ENCODE measurements at places on chromosomes 12 and 14.
A peak's percentile ranks its signal among the peaks of the same experiment; 100 is the strongest.

DNA sequence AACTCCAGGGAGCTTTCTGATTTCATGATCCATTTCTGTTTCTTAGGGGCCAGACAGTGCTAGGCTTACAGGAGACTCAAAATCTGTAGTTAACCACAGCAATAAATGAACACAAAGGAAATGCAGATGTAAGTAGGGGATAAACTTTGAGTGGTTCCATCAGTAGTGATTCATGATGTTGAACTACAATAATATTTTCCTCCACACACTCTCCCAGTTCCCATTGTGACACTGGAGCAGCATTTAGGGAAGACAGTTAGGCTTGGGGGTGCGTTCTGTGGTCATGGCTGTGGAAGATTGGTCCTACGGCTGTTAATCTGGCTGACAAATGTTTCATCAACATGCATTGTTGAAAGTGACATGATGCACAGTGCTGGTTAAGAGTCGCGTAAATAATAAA lies 66.9 kb downstream of the HMGA2 start:
- DNase-seq, result no peak

- DNase-seq, result peak; percentile 60
These were observed 22.7 kb upstream of the MGST1 start for GRCh38 chr12:16324772-16325171.

DNA sequence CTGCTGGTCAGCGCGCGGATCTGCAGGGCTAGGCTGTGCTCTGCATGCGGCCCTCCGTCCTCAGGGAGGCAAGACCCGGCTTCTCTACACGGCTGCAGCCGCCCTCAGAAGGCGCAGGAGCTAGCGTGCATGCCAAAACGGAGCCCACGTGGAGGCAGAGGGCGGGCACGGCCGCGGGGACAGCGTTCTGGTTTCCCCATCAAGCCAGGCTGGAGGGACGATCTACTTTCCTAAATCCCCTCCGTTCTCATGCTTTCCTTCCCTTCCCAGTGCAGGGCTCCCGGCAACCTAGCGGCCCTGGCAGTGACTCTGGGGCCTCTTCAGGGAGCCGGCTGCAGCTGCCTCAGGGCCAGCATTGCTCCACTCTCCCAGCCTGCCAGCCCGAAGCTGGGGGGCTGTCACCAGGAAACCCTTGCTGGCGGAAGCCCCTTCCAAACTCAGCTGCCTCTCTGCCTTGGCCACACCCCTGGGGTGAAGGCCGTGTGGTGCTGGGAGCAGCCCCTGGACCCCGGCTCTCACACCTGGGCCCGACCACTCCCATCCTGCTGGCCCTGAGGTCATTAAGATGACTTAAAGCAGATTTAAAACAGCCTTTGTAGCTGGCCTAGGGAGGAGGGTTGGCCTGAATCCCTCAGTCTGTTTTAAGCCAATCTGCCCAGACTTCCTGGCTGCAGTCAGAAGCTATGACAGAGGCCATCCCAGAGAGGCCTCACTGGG lies 9.2 kb upstream of the GOLGA3 start:
- no peak for DNase-seq

DNA sequence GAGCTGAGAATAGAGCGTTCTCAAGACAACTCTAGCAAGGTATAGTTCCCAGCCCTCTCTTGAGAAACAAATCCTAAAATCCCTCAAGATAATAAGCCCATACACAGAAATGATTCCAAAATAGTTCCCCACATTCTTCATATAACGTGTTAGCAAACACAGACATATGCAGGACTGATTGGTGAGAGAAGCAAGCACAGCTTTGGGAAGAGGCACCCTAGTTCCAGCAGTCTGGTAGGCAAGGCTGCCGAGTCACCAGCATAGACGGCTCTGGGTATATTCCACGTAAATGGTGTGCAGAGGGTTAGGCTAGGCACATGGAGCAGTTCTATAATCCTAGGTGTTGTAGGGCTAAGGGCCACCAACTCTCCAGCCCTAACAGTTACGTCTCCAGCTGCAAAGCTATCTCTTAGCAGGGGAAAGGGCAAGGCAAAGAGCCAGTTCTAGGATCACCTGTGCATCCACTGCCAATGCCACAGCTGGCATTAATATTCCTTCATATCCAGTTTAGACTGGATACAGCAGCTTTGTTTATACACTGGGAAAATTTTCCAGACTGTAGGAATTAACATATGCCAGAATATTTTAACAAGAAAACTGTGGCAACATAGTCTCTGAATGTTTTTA lies 52.9 kb downstream of the SH2B3 start:
- no peak for DNase-seq

- no peak for DNase-seq
These were observed 99.2 kb downstream of the PRICKLE1 start for GRCh38 chr12:42490261-42490842.

DNA sequence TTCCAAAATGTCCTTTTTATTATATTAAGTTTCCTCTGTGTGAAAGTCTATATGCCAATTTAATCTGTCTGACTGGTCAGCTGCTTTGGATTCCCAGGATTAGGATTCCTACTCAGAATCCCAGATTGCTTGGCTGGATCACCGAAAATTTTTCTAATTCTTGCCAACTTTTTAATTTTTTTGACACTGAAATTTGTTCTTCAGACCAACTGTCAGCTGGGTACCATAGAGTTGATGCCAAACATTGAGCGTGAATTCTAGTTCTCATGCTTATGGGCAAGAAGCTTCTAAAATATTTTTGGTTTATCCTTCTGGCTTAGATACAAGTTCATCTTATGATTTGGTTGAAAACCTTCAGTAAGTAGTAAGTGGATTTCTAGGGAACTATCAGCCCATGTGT lies 1611.4 kb upstream of the FLRT2 start:
- no peak for DNase-seq

GRCh38 chr12:98401427-98401826 lies 114.0 kb upstream of the TMPO start:
- DNase-seq, result peak; percentile 37

GRCh38 chr14:67265131-67265530 lies 23.9 kb downstream of the PALS1 start:
- DNase-seq, result no peak

DNA sequence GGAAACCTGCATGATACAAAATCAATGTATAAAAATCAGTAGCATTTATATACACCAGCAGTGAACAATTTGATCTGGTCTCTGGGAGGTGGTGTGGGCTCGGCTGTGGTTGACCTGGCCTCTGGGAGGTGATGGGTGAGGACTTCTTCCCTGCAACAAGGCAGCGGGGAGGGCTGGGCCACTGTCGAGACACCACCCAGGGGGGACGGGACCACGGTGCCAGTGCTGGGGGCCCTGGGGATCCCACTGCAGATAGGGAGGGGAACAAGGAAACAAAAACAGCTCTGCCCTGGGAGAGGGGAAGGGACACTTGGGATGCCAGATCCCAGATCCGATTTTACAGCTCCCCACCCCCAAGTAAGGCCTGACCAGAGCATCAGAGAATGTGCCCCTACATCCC lies 189.6 kb upstream of the SFSWAP start:
- no peak for DNase-seq

- no peak for DNase-seq
These were observed 217.1 kb upstream of the BTG1 start for GRCh38 chr12:92362785-92363184.

DNA sequence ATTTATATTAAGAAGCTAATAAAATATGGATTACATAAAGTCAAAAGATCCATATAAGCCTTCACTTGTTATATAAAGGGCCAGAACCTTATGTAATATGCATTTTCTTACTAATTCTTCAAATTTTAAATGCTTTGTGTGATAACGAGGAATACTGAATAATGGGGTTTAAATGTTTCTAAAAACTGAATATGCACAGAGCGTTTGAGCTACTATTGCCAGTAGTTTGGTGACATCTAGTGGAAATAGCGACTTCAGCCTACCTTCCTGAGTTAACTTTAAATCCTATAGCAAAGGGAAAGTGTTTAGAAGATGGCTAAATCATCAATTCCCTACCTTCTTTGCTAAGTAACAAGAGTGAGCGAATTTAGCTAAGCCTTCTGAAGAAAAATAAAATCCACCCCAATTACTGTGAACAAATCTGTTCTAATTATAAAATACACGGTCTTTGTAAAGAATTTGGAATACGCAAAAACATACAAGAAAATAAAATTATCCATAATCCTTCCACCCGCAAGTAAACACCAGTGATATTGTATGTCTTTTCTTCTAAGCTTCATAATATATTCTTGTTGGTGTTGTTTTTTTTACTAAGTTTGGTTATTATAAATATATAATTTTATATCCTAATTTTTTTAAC lies 115.5 kb upstream of the G2E3 start:
- DNase-seq, result peak; percentile 34

- no peak for DNase-seq
These were observed 61.8 kb upstream of the PTPRQ start for GRCh38 chr12:80382254-80382653.

DNA sequence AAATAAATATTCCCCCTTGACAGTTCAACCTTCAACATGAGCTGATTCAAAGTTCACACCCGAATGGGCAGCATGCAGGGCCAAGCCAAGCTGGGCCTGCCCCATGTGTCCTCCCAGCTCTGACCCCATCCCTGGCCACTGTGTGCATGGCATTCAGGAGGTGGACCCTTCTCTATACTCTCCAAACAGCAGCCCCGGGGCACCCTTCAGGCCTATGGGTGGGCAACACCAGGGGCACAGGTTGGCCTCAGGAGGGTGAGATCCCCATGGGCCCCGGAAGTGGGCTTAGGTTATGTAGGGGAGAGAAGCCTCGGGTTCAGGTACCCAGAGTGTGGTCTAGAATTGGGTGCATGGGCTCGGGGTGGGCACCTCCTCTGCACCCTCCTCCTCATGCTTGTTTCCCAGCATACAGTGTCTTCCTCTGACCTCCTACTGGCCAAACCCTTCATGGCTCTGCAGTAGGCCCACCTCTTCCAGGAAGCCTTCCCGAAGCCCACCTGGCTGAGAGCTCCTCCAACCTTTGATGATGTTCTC lies 31.5 kb upstream of the BCL7A start:
- DNase-seq, result peak; percentile 33

- no peak for DNase-seq
These were observed 6.6 kb downstream of the BEGAIN start for GRCh38 chr14:100580316-100581227.

GRCh38 chr12:132185705-132186104 lies 41.4 kb downstream of the NOC4L start:
- DNase-seq, result no peak

DNA sequence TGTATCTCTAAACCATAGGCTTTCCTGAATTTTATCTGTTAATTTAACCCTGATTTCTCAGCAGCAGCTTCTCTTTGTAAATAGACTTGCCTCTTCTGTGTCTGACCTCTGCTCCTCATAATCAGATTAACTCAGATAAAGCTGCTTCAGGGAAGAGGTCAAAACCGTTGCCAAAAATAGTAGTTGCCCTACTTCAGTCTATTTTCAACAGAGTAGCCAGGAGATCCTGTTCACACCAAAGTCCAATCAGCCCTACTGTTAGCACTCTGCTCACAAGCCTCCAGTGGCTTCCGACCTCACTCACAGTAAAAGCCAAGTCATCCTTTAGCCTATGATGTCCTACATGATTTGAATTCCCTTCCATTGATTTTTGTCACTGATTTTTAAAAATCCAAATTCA lies 258.4 kb downstream of the PPFIA2 start:
- DNase-seq, result no peak

- DNase-seq, result no peak
These were observed 25.7 kb downstream of the TEP1 start for GRCh38 chr14:20387576-20387975.

DNA sequence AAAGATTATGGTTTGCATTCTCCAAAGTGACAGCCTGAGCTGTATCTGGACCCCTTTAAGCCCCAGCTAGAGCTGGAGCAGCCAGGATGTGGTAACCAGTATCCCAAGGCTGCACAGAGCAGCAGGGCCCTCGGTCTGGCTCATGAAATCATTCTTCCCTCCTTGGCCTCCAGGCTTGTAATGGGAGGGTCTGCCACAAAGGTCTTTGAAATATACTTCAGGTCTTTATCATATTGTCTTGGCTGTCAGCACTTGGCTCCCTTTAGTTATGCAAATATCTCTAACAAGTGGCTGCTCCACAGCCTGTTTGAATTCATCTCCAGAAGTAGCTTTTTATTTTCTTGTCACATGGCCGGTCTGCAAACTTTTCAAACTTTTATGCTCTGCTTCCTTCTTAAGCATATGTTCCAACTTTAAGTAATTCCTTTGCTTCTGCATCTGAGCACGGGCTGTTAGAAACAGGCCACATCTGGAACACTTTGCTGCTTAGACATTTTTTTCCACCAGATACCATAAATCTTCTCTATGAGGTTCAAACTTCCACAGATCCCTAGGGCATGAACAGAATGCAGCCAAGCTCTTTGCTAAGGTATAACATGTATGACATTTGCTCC lies 663.4 kb upstream of the MIS18BP1 start:
- no peak for DNase-seq

- no peak for DNase-seq
These were observed 6.7 kb downstream of the REC8 start for GRCh38 chr14:24178399-24179178.

DNA sequence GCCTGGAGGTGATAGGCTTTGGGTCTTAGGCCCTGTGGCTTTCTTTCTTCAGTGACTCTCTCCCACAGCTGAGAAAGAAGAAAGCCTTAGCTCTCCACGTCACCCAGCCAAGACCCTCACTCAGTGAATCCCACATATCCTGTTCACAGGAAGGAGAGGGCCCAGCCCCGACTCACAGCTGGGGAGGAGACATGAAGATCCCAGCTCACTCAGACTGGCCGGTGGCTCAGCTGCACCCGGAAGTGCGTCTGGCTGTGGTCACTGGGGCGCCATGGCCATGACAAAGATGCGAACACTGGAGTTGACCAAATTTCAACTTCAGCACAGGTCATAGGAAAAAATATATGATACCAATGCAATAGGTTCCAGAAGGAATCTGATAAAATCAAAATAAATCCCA lies 14.2 kb downstream of the DLK1 start:
- DNase-seq, result no peak

GRCh38 chr12:31488737-31489338 lies 102.1 kb downstream of the DENND5B start:
- DNase-seq, result no peak

DNA sequence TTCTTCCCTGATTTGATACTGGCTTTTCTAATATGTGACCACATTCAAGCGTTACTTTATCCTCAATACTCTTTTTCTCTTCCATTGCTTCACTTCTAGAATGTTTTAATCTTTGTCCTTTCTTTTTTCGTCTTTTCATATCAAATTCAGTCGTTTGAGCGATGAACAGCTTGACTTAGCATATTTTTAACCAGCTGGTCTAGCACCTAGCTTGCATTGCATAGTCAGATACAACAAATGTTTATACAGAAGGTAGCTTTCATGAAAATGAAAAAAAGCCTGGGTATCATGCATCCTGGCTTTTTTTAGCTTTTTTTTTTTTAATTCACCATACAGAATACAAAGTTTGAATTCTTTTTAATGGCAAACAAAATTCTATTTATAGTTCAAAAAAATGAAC lies 1.2 kb downstream of the SOX5 start:
- no peak for DNase-seq

DNA sequence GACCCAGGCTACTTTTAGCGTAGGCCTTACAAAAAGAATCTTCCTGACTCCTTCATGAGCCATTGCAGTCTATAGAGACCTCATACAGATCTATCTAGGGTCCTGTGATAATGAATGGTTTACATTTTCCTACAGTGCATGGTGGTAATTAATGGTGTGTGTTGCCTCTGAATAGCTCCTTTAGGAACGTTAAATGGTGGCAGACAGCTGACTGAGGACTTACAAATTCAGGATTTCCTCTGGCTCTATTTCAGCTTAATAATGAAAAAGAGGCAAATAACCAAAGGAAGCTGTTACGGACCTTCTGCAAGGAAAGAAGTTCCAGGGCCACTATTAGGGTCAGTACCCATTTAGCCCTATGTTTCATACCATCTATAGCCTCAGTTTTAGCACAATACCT lies 5.1 kb downstream of the IKBIP start:
- DNase-seq, result peak; percentile 16

Data from NCI-H1417 (cell line).